ENCODE measurements at places on chromosomes 1 and 21.

DNA sequence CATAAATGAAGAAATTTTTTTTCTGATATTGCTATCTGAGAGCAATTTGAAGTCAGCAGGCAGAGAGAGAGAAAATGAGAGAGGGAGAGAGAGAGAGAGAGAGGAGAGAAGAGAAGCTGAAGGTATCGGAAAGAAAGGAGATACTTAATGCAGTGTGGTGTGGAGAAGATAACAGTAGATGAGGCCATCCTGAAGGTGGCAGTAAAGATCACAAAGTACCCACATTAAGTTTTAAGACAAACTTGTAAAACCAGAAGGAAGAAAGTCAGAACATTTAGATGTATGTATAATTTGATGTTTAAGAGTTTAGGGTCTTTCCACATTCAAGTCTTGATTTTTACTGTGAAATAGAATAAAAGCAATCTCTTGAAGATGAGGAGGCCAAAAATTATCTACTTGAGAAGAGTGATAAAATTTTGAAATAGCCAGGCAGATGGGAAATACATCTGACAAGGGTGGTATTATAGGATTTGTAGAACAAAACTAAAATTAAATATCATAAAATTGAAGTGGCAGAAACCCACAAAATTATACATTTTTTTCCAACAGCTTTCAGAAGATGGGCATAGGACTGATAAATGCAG lies 1753.4 kb downstream of the MRPL39 start:
- no peak for DNase-seq

DNA sequence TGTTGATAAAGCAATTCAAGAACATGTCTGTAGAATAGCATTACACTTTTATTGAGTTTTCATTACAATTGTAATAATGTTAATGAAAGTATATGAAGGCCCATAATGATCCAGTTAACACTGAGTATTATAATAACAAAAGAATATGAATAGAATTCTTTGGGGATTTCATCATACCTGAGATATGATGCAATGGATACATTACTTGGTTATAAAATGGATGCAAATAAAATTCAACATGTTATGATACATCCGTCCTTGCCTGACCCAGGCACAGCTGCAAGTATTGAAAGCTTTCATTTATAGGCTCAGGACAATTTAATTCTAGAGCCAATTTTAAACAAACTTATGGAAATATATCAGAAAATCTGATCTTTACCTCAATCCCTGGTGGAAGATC lies 8.2 kb upstream of the KCNA3 start:
- no peak for DNase-seq

DNA sequence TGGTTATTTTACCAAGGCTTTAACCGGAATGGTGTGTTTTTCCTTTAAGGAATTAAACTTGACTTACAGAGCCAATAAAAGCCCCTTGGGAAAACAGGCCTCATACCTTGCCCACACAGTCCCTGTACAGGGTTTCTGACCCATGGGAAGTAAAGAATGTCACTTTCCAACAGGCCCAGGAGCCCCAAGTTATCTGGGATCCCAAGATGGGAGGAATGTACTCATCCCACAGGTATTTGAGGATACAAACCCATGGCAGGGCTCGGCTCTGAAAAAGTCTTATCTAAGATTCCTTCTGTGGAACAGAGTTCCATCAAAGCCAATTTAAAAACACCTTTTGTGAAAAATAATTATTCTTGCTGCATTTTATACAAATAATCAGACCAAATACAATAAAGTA lies 15.3 kb upstream of the COX20 start:
- DNase-seq, result no peak

- DNase-seq, result no peak
These were observed 15.5 kb downstream of the SLC2A1 start for GRCh38 chr1:42943166-42943565.

DNA sequence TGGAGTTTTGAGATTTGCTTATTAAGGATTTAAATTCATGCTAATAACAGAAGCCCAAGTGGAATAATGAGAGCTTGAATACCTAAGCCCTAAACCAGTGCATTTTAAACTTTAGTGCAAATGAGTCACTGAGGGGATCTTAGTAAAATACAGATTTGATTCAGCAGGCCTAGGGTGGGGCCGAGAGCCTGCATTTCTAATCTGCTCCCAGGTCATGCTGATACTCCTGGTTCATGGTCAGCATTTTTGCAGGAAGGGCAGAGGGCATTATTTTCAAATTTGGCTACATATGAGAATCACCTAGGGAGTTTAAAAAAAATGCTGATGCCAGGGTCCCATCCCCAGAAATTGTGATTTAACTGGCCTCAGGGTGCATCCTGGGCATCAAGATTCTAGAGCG lies 39.3 kb downstream of the DNTTIP2 start:
- no peak for DNase-seq

- no peak for DNase-seq
These were observed 174.4 kb downstream of the GRIK3 start for GRCh38 chr1:36859926-36860325.

- DNase-seq, result no peak
These were observed 161.5 kb upstream of the C1orf174 start for GRCh38 chr1:4061521-4062031.

DNA sequence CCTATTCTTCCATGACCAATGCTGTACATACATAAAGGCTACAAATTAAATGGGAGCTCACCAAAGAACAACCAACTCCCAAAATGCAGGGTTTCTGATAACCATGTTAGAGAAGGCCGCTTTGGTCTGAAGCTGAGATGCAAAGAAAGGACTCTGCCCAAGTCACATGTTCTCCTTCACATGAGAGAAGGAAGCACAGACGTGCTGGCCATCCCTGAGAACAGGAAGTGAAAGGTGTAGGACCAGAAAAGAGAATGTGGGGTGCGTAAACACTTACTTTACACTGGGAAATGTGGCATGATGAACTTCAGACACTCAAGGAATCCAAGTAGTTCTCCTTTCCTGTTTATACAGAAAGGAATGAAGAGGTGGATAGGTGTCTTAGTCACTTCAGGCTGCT lies 31.7 kb upstream of the TADA1 start:
- no peak for DNase-seq

- no peak for DNase-seq
These were observed 105.4 kb upstream of the KCNK2 start for GRCh38 chr1:214977110-214977509.

- DNase-seq, result no peak
These were observed 7.3 kb downstream of the ASPM start for GRCh38 chr1:197139169-197139568.

DNA sequence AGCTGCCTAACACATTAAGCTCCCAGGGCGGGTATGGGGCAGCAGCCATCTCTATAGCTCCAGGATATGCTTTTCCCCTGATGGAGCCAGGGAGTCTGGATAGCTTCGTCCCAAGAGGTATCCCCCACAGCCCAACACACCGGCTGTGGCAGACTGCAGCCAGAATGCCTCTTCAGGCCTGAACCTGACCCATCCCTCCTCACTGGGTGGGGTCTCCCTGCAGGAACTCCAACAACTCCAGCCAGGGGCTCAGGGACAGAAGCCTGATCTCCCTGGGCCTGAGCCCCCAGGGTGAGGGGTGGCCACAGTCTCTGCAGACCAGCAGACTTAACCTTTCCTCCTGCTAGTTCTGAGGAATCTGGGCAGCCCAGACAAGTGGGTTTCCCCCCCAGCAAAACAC lies 159.9 kb downstream of the LRRIQ3 start:
- no peak for DNase-seq

DNA sequence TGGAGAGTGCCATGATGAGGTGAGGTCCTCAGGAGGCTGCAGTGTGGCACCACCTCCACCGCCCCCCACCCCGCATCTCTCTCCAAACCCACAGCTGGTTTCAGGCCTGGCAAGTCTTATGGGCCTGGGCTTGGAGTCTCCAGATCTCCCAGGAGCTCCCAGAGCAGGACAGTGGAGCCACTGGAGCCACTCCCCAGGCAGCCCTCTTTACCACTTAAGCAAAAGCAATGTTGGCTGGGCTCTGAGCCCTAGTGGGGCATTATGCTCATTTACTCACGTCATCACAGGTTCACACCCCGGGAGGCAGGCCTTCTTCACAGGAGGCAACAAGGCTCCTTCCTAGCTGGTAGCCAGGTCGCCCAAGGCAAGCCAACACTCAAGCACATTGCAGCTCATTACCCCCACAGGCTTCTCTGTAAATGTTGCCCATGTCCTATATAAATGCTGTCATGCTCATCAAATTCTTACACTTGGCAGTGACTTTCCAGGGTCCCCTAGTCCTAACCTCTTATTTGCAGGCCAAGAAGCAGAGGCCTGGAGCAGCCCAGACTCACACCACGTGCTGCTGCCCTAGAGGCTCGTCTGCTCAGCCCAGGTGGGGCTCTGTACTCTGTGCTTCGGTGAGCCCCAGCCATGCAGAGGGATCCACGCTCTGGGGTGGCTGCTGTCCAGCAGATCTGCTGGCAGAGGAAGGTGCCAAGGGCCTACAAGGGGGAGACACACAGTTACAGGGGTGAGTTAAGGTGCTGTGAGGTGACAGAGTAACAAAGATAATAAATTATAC lies 459.3 kb downstream of the MATN1 start:
- no peak for DNase-seq
